Activated CD4-positive, alpha-beta T cell treated with anti-CD3 and anti-CD28 coated beads, Interleukin-2, amount 50 U/mL, for 24 hours (primary cell): ENCODE measurements at places on chromosomes 5 and 9.

- DNase-seq: no peak
Measured at GRCh38 chr9:4197548-4197947, 102.3 kb downstream of the GLIS3 start.

DNA sequence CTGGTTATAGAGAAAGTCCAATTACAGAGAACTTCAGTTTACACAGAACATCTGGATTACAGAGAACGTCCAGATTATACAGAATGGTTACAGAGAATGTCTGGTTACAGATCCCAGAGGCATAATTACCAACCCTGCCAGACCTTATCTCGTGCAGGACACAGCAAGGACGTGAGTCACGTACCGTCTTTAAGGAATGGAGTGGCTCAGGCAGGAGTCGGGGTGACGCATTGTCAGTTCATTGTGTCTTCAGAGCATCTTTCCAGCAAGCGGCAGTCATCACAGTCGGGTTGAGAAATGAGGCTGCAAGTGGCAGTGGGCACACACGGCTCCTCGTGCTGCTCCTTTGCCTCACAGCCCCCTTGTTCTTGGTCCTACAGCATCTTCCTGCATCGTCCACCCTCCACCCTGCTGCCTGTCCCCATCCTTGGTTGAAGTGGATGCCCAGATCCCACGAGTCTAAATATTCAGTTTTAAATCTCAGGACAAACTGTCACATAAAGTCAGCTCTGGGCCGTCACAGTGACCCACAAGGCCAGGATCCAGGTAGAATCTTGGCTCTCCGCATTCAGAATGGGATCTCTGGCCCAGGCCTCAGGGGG lies 30.0 kb upstream of the SLC6A19 start:
- no peak for DNase-seq

DNA sequence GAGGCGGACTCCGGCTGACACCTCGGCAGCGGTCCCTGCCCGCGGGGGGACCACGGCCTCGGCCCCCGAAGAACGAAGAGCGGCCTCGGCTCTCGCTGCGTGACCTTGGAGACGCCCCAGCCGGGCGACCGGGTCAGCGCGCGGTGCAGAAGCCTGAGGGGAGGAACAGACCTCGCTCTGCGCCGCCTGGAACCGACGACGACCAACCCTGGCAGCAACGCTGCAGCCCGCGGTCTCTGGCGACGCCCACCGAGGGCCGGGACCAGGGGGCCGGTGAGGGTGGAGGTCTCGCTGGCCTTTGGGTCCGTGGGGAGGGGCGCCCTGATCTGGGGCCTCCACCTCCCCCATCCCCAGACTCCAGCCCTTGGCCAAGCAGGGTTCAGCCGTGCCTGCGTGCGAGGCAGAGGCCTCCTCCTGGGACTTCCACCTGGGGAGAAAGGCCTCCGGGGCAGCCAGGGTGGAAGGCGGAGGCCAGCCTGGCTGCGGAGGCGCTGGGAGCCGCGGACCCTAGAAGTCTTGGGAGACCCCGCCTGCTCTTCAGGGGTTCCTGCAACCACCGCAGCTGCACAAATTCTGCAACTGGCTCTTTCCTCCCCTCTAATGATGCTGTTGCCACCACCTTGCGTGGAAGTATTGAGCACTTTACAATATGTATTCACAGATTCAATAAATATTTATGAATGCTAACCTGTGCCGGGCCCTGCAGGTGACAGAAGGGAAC lies 44.3 kb upstream of the SLC12A7 start:
- DNase-seq: no peak

- no peak for DNase-seq
Measured at GRCh38 chr9:91915524-91916263, 34.3 kb downstream of the ROR2 start.

- DNase-seq: no peak
Measured at GRCh38 chr9:68836788-68837187, 131.7 kb downstream of the PIP5K1B start.

DNA sequence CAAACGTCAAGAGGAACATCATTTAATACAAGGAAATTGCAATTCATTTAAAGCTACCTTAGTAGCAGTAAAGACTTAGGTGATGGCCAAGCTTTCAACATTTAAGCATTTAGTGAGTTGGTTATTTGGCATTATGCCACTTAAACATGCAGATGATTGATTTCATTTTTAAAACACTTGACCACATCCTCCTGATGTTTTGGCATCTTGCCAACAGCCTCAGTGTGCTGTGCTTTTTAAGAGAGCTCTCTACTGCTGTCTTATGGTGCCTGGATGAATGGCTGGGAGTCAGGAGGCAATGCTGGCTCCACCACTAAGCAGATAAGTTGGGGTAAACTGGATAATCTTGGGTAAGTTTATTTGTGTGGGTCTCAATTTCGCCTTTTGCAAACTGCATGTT lies 364.5 kb downstream of the MAN2A1 start:
- peak; percentile 4 for DNase-seq

DNA sequence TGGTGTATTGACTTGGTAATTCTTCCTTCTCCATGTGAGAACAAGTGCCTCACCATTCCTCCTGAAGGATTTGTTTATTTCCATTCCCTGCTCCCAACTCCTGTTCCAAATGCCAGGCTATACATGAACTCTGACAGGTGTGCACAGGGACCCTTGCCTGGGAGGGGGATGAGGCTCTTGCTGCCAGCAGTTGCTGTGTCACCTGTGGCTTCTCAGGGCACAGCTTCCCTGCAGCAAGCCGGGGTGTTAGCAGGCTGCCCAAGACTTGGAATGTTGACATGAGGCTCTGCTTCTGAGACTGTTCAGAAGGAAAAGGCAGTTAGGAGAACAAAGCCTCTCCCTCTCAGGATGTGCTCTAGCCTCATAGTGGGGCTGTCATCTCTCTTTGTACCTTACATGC lies 131.3 kb downstream of the DOCK2 start:
- no peak for DNase-seq

DNA sequence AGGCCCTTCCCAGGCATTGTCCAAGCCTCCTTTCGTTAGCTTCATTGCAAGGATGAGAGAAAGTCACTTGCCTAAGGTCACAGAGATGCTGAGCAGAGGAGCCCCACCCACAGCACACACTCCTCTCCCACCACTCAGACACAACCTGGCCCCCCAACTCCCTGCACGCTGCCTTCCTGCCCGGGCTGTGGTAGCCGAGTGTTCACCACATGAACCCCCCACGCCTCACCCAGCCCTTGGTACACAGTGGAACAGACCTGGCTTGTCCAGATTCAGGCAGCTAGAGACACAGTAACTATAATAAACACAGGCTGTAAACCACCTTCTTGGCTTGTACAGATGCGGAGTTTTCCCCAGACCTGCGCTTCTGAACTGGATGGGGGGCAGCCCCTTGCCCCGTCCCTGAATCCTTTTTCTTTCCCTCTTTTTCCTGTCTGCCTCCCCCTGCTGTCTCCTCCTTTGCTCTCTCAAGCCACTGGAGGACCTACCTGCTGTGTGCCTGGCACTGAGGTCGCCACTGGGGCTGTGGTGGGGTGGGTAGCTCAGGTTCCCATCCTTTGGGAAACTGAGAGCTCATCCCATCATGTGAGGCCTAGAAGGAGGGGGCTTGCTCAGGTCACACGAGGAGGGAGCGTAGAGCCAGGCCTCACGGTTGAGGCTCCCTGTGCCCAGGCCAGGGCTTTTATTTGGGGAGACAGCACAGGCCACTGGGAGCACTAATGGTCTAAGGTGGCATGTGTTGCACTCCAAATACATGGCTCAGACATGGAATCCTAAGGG lies 55.7 kb upstream of the SYNPO start:
- DNase-seq: no peak

DNA sequence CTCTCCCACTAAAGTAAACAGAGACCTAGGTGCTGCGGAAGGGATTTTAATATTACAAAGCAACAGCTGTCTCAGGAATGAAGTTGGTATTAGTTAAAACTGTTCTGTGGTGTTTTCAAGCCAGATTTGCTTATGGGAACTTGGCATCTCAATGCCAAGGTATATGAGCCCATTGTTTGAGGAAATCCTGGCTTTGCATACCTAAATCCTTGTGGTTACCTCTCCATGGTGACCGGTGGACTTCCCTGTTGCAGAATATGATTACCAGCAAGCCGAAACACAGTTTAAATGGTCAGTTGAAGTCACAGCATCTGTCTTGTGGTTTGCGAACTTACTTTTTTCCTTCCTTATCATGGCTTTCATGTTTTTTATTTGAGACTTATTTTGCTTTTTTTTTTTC lies 62.3 kb upstream of the TXNDC8 start:
- no peak for DNase-seq

DNA sequence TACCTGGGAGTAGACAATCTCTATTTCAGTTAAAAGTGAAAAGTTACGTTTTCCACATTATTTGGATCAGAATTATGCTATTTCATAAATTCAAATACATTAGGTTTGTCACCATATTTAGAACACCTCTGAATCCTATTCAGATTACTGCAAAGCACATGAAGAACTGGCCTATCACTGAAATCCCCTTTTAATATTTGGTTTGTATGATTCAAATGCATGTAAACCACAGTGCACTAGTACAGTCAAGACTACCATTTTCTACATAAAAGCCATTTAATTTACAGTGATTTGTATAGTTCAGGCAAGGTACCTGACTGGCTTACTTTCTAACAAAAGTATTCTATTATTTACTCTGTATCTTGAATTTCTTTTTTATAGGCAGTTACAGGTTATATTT lies 212.5 kb downstream of the MEF2C start:
- no peak for DNase-seq

GRCh38 chr5:75363726-75364495 lies 26.9 kb downstream of the HMGCR start:
- no peak for DNase-seq

DNA sequence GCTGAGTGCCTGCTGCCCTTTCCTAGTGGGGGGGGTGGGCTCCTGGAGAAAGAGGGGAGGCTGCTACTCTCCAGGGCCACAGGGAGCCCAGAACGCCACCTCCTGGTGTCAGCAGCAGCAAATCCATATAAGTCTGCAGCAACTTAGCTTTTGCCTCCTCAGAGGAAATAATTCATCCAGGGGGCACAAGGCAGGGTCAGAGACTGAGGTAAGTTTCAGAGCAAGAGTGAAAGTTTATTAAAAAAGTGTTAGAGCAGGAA lies 4.0 kb upstream of the CLPTM1L start:
- DNase-seq: no peak

- DNase-seq: no peak
Measured at GRCh38 chr5:14068136-14068535, 75.0 kb upstream of the TRIO start.

DNA sequence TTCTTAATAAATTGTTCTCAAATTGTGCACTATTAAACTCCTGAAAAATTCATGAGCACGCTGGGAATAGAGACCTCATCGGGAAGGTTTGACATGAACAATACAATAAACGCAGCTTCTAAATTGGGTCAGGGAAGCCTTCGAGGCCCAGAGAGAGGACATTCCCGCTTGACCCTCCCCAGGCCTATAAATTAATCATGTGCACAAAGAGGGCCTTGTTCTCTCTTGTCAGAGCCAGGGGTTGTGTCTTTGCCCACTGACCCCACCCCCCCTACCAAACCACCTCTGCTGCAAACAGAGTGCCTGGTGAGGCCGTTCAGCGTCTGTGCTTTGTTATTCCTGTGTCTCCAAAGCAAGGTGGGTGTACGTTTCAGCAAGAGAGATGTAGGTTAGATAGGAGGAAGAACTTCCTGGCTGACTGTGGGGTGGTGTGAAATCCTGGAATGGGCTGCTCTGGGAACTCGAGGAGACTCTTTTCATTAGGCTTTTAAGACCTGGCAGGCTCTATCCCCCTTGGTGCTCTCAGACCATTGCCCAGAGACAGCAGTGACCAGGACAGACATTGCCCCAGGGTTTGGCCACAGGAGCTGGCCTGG lies 18.2 kb upstream of the DAB2IP start:
- no peak for DNase-seq

- DNase-seq: no peak
Measured at GRCh38 chr5:57276353-57276752, 102.5 kb downstream of the GPBP1 start.

DNA sequence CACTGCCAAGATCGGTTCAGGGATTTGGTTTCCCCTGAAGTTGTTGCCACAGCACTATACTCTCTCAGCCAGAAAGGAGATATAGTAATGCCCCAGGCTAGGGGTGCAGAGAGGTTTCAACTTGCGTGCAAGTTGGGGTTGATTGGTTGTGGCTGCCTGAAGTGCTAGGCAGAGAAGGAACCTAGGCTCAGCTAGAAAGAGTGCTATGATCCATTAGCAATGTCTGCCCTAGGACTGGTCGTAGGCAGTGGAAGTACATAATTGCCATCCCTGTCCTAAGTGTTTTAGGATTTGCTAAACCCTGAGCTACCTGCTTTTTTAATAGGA lies 136.6 kb upstream of the SMIM23 start:
- no peak for DNase-seq

- no peak for DNase-seq
Measured at GRCh38 chr5:169099801-169100734, 200.9 kb downstream of the SLIT3 start.
